Stimulated activated CD8-positive, alpha-beta memory T cell treated with anti-CD3 and anti-CD28 coated beads, Interleukin-15, amount 100 ng/mL, for 1 hour (primary cell): ENCODE measurements at places on chromosomes 3 and 15.

DNA sequence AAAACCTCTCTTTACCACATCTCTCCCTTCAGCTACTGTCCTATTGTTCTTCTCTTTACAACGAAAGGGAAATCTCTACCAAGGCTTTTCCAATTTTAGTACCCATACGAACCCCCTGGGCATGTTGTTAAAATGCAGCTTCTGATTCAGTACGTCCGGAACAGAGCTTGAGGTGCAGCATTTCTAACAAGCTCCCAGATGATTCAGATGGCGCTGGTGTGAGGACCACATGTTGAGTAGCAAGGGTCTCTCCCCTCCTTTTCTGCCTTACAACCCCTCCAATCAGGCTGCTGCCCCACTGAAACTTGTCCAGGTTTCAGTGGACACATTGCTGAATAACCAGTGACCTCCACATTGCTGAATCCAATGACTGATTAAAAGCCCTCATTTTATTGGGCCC, 177.1 kb upstream of the FEZF2 start:
- DNase-seq = no peak

DNA sequence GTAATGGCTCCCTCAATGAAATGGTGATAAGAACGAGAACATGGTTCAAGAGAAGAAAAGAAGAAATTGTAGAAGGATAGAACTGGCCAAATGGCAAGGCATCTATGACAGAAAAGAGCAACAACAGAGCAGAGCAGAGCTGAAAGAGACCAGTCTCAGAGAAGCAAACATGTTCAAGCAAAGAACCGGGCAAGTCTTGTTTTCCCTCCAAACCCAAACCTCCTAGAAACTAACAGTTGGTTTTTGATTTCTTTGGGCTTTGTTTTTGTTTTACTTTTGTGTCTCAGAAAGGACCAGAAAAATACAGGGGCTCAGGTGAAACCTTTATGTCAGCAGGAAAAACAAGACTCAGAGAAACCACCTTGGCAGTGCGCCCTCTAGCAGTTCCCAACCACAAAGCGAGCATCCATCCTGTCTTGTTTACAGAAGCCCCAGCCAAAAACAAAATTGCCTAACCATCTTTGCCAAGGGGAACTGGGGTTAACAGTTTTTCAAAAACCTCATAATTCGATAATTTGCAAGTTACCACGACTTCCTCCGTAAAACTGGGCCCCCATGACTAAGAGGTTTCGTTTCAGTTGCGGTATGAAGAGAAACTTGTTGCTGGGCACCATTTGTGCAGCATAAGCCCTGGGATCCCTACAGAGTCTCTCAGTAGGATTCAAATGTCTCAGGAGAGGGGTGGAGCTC, 159.2 kb upstream of the SLC24A5 start:
- DNase-seq = no peak

- no peak for DNase-seq
These were observed 340.6 kb downstream of the TBL1XR1 start for GRCh38 chr3:176856721-176857120.

GRCh38 chr3:38257583-38257982, 8.0 kb upstream of the SLC22A13 start:
- DNase-seq = no peak

DNA sequence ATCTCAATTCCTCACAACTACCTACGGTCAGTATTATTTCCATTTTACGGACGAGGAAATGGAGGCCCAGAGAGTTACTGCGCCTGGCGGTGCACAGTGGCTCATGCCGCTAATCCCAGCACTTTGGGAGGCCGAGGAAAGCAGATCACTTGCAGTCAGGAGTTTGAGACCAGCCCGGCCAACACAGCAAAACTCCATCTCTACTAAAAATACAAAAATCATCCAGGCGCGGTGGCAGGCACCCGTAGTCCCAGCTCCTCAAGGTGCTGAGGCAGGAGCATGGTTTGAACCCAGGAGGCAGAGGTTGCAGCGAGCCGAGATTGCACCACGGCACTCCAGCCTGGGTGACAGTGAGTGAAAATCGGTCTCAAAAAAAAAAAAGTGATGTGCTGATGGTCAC, 187.3 kb downstream of the XXYLT1 start:
- no peak for DNase-seq

DNA sequence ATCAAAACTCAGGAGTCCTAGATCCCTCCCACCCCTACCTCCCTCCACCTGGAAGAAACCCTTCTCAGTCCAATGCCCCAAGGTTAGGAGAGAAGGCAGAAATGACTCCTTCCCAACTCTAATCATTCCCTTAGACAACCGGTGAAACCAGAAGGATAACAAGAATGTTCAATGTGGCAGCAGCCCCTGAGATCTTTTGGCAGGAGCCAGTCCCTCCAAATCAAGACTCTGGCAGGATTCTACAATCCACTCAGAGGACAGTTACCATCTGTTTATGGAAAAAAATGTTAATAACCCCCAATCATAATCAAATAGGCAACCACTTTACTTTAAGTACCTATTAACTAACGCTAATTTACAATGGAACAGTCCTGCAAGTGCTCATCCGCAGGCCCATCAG, 136.5 kb downstream of the NTRK3 start:
- no peak for DNase-seq

DNA sequence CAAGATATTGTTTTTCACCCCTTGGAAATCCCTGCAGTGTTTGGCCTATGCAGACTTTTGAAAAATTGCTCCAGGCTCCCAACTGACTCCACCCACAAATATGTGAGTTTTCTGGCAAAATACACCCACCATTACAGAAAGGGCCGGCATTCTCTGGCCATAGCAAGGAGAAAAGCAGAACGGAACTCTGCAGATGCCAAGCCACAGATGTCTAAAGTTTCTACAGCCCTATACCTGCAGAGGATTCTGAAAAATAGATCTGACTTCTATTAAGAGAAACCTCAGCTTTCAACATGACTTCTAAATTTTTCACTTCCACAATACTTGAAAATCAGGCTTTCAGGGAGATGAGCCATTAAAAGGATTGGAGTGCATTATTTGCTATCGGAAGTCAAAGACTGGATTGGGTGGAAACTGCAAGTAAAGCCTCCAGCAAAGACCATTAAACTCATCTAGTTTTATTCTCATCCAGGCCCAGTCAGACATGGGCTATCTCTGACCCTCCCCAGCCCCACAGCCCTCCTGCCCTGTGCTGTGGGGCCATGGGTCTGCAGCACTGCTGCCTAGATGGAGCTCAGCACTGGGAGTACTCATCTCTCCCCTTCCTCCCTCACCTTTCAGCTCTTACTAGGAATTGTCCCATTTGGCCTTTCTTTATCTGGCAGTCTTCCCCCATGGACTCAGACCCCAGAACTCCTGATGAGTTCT, 243.1 kb upstream of the GOLGA6L4 start:
- no peak for DNase-seq
